ENCODE measurements at places on chromosomes 2 and 18.

GRCh38 chr2:177093371-177093770 lies 119.2 kb upstream of the HNRNPA3 start:
- no peak for DNase-seq

GRCh38 chr18:55413474-55413873 lies 174.5 kb downstream of the TCF4 start:
- no peak for DNase-seq

DNA sequence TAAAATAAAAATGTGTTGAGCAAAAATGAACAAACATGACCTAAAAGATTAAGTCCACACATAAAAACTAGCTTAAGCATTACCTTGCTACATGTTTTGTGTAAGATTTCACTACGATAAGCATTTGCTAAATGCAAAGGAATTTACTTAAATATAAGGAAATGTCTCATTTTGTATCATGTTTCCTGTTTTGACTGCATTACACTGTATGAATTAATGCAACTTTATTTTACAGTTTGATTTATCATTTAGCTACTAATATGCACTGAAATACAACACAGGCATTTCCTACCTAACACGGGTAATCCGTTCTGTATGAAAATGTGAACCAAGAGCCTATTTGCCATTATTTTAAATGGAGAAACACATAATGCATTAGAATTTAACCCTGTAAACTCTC lies 1076.5 kb upstream of the DDX18 start:
- DNase-seq = no peak

DNA sequence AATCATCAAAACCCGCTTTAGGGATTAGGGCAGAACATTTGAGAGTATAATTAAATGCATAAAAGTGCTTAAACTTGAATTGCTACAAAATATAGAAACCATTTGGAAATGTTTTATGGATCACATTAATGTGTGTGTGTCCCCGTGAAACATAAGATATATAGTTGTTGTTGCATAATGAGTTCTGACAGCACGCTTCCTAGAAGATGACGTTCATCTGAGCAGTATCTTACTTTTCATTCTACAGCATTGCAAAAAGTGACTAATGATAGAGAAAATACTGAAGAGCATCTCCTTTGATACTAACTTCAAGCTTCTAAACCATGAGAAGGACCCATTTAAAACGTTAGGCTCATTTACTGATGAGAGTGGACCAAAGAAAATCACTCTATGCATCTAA lies 63.7 kb downstream of the SLC8A1 start:
- no peak for DNase-seq

- DNase-seq = peak; percentile 89
Measured at GRCh38 chr2:178194600-178195389, 483 bp downstream of the OSBPL6 start.

DNA sequence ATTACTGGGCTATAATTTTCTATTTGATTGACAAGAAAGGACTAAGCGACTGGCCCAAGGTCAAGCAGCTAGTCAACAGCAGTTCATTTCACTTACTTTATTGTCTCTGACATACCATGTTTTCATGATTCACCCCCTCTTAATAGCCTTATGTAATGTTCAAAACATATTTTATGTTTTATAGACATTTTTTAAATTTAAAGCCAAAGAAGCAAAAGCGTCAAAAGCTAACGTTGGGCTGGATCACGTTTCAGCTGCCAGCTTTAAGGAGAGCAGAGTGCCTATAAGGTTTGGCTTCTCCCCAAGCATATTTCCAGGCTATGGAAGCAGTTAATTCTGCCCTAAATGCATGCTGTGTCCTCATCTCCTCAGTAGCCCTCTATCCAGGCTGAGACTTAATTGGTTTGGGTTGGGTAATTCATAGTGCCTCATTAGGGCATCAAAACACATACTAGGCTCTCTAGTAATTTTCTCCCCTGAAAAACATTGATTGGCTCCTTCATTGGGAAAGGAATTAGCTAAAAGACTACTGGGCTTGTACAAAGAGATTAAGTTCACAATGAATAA lies 94.8 kb upstream of the CREB1 start:
- no peak for DNase-seq

DNA sequence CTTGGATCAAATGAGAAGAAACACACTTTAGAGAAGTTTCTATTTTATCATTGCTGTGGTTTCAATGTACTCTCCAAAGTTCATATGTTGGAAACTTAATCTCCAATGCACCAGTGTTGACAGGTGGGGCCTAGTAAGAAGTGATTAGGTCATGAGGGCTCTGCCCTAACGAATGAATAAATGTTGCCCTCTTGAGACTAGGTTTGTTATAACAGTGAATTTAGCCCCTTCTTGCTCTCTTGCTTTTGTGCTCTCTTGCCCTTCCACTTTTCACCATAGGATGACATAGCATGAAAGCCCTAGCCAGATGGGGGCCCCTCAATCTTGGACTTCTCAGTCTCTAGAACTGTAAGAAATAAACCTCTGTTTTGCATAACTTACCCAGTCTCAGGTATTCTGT lies 664.8 kb downstream of the DCC start:
- peak; percentile 42 for DNase-seq

- no peak for DNase-seq
Measured at GRCh38 chr2:8877332-8877731, 39.9 kb upstream of the KIDINS220 start.

DNA sequence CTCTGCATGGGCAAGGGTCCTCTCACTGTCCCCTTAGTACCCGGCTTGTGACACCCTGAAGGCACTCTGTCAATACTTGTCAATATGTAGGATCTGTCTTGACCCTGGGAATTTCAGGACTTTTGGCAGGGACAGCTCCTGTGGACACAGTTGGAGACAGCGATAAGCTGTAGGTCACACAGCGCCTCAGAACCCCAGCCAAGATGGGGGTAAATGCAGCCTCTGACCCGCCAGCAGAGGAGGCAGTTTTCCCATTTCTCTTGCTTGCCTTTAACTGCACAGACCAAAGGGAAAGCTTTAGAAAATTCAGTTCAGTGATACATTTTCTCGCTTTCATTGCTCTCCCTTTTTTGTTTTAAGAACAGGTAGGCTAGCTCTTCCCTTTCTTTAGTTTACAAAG lies 54.8 kb upstream of the KLHL29 start:
- DNase-seq = peak; percentile 94

DNA sequence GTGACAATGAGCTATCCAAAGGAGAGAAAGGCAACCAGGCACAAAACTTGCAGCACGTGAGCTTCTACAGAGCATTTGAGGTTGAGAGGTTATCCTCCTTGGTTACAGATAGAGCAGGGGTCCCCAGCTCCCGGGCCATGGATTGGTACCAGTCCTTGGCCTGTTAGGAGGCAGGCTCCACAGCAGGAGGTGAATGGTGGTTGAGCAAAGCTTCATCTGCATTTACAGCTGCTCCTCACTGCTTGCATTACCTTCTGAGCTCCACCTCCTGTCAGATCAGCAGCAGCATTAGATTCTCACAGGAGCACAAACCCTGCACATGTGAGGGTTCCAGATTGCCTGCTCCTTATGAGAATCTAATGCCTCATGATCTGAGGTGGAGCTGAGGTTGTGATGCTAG lies 57.8 kb upstream of the ST8SIA3 start:
- DNase-seq = peak; percentile 59

DNA sequence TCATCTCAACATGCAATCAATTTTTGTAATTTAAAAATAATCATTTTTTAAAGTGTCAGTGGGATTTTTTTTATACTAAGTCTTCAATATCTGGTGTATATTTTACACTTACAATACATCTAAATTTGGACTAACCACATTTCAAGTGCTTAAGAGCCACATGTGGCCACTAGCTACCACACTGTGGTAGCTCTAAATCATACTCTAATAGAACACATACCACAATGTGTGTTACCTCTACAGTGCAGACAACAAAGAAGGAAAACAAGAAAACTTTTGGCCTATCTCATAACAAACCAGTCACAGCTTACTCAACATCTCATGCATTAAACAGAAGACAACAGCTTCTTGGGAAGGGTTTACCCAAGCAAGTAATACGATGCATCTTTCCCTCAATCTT lies 24.5 kb downstream of the PIAS2 start:
- DNase-seq = no peak

DNA sequence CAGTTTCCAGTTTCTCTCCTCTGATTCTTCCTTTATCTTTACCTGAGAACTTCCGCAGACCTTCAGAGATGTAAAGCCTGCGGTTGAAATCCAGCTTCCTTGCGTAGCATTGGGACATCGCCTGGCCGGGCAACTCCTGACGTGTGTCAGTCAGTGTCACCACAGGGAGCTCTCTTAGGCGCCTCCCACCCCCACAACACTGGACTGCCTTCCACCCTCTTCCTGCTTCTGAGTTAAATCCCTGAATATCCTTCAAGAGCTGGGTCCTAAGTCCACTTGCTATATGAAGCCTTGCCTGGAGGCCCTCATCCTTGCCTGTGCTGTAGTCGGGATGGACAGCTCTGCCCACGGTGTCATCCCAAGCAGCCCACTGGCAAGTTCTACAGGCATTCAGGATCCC lies 179.4 kb downstream of the SEPTIN10 start:
- DNase-seq = peak; percentile 42

DNA sequence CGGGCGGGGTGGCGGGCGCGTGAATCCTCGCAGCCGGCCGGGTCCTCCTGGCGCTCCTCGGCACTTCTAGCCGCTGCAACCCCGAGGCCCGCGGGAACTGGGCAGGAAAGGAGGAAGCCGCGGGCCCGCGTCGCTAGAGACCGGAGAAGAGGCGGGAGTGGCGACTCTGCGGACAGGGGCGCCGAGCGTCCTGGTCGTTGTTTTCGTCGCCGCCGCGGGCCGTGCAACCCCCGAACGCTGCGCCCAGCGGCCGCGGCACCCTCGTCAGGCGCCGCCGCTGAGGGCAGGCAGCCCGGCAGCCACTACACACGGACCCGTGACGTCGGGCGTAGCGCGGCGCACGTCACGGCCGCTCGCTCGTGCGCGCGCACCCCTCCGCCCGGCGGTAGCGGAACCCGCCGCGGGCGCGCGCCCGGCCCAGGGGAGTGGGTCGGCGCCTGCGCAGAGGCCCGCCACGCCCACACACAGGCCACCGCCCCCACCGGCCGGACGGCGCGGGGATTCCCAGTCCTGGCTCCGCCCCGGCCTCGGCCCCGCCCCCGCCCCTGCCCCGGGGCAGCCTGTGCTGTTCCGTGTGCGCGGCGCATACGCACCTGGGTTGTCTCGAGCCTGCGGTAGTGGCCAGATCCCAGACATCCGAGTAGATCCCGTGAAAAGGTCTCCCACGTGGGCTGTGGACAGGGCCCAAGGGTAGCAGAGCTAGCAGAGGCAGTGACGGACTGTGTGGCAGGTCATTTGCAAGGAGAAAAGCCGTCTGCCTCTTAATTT lies at the start of gene MAP3K2:
TSS of gene MAP3K2 (minus strand) at position 321 of the 768 bp plus-strand sequence. CDS start 44,846 bp downstream, outside the sequence.
- DNase-seq = peak; percentile 97

GRCh38 chr2:79131687-79132086 lies 11.4 kb downstream of the REG1A start:
- DNase-seq = no peak

GRCh38 chr2:39870871-39871270 lies 91.8 kb upstream of the THUMPD2 start:
- no peak for DNase-seq

DNA sequence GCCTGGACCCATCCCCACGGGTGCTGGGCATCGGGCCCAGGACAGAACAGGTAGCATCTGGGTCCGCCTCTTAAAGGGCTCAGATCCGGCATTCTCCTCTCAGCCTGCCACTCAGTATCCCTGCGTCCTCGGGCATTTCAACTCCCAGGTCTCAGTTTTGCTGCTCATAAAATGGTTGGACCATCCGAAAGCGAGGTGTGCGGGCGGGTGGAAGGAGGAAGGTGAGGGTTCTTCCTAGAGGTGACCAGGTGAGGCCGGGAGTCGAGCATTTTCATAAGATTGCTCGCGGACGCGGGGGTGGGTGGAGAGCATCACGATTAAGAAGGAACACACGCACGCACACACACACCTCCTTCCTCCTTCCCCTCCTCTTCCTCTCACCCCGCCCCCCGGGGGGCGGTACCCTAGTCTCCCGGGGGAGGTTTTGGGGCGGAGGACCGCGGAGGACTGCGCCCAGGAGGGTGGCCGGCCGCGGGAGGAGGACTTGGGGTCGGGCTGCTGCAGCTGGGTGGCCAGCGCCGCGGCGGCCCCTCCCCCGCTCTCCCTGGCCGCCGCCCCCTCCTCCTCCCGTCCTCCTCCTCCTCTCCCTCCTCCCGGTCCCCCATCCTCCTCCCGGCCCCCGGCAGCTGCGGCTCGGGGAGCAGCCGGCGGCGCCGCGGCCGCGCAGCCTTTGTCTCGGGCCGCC lies 97.9 kb upstream of the GPR45 start:
- DNase-seq = peak; percentile 81

DNA sequence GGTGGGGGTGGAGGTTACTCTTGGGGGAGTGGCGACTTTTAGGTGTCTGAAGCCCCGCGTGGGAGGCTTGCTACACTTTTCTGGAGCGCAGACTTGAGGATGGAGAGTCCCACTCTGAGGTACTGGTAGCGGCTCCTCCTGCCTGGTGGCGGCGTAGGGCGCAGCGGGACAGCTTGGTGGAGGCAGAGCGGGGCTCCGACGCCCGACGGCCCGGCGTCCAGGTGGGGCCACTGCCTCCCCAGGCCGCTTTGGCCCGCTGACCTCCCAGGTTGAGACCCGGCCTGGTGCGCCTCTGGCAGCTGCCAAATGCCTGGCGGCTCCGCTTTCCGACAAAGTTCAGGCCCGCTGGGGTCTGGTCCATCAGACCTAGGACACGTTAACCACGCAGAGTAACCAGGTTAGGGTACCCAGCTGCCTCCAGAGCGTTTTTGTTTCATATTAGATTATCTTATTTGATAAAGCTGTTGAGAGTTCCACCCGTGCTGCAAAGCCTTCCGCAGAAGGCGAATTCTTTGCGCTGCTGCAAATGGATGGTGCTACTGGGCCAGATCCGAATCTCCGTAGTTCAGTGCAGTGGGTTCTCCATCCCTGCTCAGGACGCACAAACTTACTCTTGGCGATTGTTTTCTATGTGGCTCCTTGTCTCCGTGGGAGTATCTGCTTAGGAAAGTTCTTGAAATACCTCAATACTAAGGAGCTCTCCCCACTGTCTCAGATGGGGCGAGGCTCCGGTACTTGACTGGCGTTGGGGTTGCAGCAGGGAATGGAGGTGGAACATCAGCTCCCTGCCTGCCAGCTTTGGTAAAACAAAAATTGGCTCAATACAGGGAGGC lies 405.9 kb downstream of the XIRP2 start:
- DNase-seq = peak; percentile 79

DNA sequence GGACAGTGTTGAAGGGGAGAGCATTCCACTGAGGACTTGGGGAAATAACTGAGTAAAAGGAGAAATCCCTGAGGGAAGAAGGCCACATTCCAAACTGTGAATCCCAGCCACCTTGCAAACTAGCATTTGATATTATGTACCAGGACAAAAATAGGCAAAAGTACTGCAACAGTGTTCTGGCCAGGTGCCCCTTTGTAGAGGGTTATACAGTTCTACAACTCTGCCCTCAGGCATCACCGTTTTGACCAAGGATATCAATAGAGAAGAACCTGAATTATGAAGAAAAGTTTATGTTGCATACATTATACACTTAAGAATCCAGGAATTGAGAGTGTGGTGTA lies 20.6 kb upstream of the CAVIN2 start:
- DNase-seq = no peak

- DNase-seq = no peak
Measured at GRCh38 chr2:171893196-171893823, 734 bp downstream of the SLC25A12 start.

GRCh38 chr18:24860978-24861680 lies 400.7 kb downstream of the HRH4 start:
- no peak for DNase-seq
